ENCODE measurements at places on chromosomes 3 and 15. TPM values are rescaled to one million over a fixed set of nuclear protein-coding genes. Genes with fewer than 3 reads are reported as not detected.

- no peak for DNase-seq
These were observed 19.9 kb downstream of the SMAD3 start for GRCh38 chr15:67085237-67085817.

PLA2G4B gene
- total RNA-seq: 11.0 TPM

NR1I2 gene
- 0.29 TPM for total RNA-seq

- no peak for DNase-seq
These were observed 7.5 kb upstream of the MAN2A2 start for GRCh38 chr15:90895571-90896117.

OR5H2 gene
- not detected for total RNA-seq

DNA sequence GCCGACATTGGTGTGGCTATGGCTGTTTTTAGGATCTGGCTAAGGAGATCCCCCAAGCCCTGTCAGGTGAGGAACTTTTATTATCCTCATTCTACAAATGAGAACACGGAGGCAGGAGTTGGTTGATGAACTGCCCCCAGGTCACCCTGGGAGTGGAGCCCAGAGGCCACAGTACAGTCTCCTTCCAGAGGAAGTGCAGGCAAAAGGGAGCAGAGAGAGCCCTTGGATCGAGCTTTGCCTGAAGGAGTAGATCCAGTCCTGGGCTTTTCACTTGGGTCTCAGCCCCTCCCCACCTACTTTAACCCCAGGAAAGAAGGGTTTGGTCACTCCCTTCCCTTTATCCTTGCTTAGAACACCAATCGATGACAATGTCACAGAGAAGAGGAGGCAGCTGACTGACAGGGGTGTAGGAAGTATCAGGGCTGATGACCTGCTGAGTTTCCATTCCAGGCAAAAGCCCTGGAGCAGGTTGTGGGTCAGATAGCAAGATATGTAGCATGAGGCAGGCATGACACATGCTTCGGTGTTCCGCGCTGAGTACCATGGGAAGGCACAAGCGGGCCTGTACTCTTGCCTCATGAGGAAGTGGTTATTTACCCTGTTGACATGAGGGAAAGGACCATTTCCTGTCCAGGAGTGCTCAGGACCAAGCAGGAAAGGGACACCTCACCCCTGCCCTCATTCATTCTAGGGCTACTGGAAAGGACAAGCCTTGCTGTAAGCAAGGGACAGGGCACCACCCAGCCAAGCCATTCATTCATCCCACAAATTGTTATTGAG is 5.8 kb upstream of the PLA2G4D start:
- DNase-seq: no peak

- DNase-seq: no peak
These were observed 23.4 kb downstream of the NCBP2 start for GRCh38 chr3:196918968-196919367.

SAXO2 gene
- total RNA-seq: 2.8 TPM

GRCh38 chr15:96687388-96688107 is 357.0 kb downstream of the NR2F2 start:
- DNase-seq: no peak

CASR gene
- not detected for total RNA-seq

- DNase-seq: peak; percentile 92
These were observed 110.9 kb downstream of the ASB7 start for GRCh38 chr15:100713163-100713867.

PRSS50 gene
- 3.6 TPM for total RNA-seq

GRCh38 chr3:23685541-23686258 is 120.1 kb upstream of the UBE2E1 start:
- peak; percentile 63 for DNase-seq

DNA sequence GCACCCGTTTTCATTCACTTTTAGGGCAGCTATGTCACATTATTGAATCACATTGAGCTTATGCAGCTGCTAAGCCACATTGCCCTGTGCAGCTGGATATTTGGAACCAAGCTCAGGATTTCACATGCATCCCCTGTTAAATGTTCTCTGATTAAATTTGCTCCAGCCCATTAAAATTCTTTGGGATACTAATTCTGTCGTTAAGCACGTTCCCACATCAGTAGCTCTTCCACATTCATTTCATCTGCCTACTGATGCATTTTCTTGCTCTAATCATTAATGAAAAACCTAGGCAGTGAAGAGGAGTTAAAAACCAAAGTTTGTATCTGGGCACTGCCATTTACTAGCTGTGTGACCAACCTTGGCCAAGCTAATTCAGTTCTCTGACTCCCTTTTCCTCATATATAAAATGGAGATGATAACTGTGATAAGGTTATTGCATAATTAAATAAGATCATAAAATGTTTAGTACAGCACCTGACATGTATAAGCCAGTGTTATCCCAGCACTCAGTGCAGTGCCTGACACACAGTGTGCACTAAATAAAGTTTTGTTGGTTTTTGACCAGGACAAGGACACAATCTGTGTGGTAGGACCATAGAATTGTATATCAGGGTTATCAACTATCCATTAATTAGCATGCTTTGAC is 222.2 kb upstream of the ATP11B start:
- no peak for DNase-seq

SOX2 gene
- 0.16 TPM for total RNA-seq

EPM2AIP1 gene
- 14.1 TPM for total RNA-seq

CDHR4 gene
- not detected for total RNA-seq

GRCh38 chr3:141372656-141373055 is 4.4 kb downstream of the ZBTB38 start:
- no peak for DNase-seq

DNA sequence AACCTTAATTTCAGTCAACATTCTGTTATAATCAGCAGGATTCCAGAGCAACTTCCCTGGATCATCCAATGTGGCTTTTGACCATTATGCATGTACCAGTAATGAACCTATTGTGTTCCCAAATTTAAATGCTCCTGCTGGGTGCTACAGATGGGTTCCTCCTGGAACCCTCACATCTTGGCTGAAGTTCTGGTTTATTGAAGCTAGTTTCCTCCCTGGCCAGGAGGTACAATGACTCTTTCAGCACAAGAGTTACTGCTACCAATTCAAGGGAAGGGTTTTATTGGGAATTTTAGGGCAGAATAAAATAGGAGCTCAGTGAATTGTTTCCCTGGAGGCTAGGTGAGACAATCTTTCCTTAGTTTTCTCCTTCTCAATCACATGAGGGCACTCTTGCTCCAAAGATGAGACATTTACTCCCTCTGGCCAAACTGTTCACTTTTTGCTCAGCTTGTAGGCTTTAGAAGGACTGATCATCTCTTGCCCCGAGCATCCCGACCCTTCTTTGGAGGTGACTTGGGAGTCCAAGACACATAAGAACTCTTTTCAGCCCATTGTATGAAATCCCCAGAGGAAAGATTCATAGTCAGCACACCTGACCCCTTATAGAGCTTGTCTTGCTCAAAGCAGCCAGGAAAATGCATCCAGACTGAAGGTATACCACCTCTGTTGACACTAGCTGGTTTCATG is 8.8 kb upstream of the NPHP3 start:
- DNase-seq: no peak

DNA sequence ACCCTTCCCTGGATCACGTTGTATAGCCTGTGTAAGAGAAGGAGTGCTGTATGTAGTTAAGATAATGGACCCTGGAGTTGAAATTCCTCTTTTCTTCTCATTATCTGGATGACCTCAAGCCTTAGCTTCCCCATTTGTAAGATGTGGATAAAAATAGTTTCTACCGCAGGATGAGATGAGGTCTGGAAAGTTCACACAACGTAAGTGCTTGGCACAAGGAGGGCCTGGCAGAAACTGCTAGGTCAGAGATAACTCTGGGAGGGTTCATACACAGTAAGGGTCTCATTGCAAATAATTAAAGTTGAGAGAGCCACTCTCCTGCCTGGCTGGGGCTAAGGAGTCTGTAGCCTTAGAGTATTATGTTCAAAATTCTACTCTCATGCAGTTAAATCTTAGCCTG is 214.4 kb downstream of the LRTM1 start:
- no peak for DNase-seq

DNA sequence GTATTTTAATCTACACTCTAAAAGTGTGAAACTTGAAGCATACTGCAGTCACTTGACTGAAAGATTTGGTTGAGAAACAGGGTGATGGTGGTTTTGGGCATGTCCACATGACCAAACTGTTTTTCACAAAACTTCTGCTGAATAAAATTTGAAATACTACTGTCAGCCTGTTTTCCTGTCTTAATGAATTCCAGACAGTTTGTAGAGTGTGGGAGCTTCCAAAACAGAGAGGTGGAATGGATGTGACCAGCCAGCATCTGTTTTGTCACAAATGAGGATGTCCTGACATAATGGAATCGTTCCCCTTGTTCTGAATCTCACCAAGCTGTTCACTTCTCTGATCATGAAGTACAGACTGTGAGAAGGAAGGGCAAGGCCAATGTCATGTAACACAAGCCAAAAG is 11.8 kb downstream of the MITF start:
- no peak for DNase-seq

DNA sequence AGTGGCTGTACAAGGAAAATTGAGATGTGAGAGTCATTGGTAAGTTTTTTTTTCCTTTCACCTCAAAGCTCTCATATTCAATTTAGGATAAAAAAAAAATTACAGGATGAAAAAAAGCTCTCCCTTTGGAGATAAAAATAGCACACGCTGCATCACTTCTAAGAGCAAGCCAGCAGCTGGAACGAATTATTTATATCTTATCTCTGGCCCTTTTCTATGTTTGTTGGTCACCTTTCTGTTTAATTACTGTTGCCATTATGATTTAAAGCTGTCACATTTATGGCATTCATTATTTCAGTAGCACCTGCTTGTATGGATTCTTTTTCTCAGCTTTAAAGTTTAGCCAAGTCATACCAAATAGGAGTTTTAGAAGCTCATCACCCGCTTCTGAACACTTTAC is 171.6 kb upstream of the PDZRN3 start:
- DNase-seq: no peak

CSPG5 gene
- 0.44 TPM for total RNA-seq

DNA sequence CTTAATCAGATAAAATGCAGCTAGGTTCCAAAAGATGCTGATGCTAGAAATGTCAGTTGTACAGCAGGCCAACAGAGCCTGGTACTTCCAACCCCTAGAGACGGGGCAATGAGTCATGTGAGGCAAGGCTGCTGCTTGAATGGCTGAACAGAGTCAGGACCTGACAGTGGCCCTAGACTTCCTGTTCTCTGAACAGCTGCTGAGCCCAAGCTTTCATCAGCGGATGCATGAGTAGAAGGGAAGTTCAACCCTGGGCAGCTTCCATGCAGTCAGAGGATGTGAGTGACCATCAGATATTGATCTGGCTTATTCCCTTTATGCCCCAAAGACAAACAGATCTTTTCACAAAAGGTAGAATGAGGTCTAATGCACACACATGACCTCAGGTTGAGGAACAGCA is 282.9 kb upstream of the COL8A1 start:
- no peak for DNase-seq

GRCh38 chr3:34070831-34071585 is 272.6 kb downstream of the PDCD6IP start:
- DNase-seq: no peak

GRCh38 chr3:174857301-174857700 is 1.8 kb upstream of the NAALADL2 start:
- no peak for DNase-seq

REC114 gene
- not detected for total RNA-seq

DNA sequence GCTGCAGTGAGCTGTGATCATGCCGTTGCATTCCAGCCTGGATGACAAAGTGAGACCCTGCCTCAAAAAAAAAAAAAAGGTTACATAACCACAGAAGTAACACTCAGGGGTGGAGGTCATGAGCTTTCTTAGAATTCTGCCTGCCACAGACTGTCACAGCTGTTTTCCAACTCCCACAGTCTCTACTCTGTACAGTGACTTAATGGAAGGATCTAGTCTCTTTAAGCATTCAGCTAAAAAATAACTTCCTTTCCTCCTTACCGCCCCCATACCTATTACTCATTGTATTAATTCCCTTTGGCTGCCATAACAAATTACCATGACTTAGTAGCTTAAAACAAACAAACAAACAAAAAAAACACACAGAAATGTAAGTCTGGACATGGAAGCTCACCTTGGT is 99.6 kb upstream of the UBE2E1 start:
- no peak for DNase-seq

DNA sequence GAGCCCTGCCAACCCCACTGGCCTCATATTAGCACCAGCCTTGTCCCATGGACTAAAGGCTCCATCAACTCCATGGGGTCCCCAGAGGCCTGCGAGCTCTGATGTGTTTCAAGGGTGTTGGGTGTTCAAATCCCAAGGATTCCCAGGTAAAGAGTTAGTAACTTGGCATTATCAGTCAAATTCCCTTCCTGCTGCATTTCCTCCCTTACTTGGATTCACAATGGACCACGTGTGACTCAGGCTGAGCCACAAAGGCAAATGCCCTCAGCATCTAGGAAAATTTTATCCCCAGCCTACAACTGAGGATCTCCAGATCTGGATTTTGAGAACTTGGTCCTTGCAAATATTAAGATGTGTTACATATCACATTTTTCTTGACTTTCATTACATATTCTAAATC is 58.8 kb downstream of the GADL1 start:
- no peak for DNase-seq

- no peak for DNase-seq
These were observed 65.4 kb upstream of the HERC1 start for GRCh38 chr15:63899193-63899592.

GRCh38 chr3:14047027-14047426 is 77.6 kb downstream of the CHCHD4 start:
- no peak for DNase-seq

DNA sequence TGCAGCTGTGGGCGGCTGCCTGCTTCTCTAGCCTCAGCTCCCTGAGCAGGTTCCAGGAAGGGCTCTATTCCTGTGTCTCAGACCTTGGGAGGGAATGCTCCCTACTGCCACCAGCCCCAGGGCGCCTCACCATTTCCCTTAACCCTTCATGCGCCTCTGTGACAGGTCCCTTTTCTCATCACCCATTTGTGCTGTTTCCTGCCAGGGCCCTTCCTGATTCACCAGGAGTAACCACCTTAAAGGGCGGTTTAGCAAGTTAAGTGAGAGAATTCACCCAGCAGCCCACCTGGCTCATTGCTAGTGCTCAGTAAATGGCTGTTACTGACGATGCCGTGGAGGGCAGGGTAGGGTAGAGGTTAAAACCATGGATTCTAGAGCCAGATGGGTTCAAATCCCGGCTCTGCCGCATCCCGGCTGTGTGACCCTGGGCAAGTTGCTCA is 87.8 kb downstream of the WNT7A start:
- DNase-seq: no peak

GRCh38 chr3:51702156-51702555 is 4.7 kb upstream of the GRM2 start:
- DNase-seq: no peak

- no peak for DNase-seq
These were observed 41.8 kb upstream of the TUSC7 start for GRCh38 chr3:116667791-116668190.

CIB2 gene
- total RNA-seq: 4.9 TPM

ENTPD3 gene
- total RNA-seq: 1.4 TPM

CFAP100 gene
- total RNA-seq: not detected

- DNase-seq: no peak
These were observed 196.7 kb upstream of the WNT5A start for GRCh38 chr3:55683666-55684270.

DNA sequence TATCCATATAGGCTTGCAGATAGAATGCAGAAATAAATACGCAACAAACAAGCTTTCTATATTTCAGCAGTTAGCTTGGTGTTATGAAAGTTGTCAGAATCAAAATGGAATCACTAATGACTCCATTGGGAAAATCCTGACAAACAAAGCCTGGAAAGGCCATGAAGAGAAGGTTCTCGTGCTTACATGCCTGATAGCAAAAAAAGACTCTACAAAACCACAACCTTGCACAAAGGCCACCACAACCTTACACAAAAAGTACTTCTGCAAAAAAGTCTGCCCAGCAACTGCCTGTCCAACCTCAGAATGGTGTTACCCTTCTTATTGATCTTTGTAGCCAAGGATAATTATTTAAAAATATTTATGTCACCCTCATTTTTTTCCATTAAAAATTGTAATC is 14.4 kb upstream of the PLSCR1 start:
- DNase-seq: no peak
